H54 (cell line): ENCODE measurements at places on chromosomes 1 and 21.

GRCh38 chr1:234893359-234893724 is 235.3 kb downstream of the TOMM20 start:
- no peak for DNase-seq

- DNase-seq = no peak
Observed at GRCh38 chr1:226977643-226978431, 37.7 kb downstream of the COQ8A start.

- DNase-seq = no peak
Observed at GRCh38 chr1:228009828-228010775, 3.3 kb downstream of the WNT3A start.

- DNase-seq = no peak
Observed at GRCh38 chr1:213987927-213988506, at the start of gene PROX1. PROX1 (plus strand) TSS chr1:213987973; CDS start chr1:213996536, 8,563 bp downstream.

DNA sequence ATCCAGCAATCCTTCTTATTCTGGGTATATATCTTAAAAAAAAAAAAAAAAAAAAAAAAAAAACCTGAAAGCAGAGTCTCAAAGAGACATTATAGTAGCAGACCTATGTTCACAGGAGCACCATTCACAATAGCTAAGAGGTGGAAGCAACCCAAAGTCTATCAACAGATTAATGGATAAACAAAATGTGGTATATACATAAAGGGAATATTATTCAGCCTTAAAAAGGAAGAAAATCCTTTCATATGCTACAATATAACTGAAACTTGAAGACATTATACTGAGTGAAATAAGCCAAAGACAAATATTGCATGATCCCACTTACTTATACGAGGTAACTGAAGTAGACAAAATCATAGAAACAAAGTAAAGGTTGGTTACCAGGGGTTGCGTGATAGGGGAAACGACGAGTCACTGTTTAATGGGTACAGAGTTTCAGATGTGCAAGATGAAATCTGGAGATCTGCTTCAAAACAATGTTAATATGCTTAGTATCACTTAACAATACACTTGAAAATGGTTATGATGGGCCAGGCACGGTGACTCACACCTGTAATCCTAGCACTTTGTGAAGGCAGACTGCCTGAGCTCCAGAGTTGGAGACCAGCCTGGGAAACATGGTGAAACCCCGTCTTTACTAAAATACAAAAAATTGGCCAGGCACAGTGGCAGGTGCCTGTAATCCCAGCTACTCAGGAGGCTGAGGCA is 29.5 kb downstream of the PIK3R3 start:
- no peak for DNase-seq
